ENCODE measurements at places on chromosomes 3 and 15.

DNA sequence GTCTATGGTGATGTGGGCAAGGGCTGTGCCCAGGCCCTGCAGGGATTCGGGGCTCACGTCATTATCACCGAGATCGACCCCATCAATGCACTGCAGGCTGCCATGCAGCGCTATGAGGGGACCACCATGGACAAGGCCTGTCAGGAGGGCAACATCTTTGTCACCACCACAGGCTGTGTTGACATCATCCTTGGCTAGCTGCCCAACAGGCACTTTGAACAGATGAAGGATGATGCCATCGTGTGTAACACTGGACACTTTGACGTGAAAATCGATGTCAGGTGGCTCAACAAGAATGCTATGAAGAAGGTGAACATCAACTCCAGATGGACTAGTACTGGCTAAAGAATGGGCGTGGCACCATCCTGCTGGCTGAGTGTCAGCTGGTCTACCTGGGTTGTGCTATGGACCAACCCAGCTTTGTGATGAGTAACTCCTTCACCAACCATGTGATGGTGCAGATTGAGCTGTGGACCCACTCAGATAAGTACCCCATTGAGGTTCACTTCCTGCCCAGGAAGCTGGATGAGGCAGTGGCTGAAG lies 6.1 kb upstream of the USP8 start:
- no peak for DNase-seq

- DNase-seq, result peak; percentile 29
Measured at GRCh38 chr15:62482785-62483429, 317.8 kb upstream of the C2CD4B start.

DNA sequence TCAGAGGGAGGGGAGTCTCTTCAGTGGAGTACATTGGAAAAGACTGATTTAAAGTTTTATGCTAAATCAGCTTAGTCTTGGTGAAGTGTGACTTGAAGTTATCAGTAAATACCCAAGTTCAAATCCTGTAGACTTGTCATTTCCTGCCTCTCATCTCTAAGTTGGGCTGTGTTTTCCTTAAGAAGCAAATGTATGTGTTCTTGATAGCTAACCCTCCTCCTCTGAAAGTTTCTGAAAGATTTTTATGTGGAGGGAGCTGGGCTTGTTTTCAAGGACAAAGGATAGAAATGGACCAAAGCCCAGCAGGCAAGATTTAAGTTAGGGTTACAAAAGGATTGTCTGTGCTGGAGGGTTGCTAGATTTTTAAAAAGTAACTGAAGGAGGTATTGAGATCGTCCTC lies 4.2 kb downstream of the MAPKBP1 start:
- no peak for DNase-seq

GRCh38 chr3:136734382-136735070 lies 17.7 kb downstream of the STAG1 start:
- DNase-seq, result no peak

DNA sequence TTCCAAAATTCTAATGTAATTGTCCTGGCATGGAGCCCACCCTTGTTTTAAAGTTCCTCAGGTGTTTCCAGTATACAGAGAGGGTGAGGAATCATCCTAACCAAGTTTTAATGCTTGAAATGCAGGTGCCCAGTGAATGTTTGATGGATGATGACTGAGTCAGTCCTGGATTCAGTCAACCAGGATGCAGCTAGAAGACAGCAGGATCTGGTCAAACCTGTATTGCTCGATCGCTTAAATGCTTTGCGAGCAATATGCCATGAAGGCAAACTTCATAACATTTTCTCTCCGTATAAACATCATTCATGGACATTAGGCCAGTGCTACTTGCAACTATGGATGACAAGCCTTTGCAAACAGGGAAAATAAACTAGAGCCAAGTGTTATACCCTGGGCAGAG lies 591.2 kb downstream of the RSL24D1 start:
- no peak for DNase-seq

GRCh38 chr15:57526076-57526475 lies 65.6 kb upstream of the MYZAP start:
- no peak for DNase-seq

- DNase-seq, result no peak
Measured at GRCh38 chr3:16500911-16501310, 12.6 kb downstream of the RFTN1 start.

- peak; percentile 73 for DNase-seq
Measured at GRCh38 chr15:44066211-44066827, 128.8 kb downstream of the FRMD5 start.

DNA sequence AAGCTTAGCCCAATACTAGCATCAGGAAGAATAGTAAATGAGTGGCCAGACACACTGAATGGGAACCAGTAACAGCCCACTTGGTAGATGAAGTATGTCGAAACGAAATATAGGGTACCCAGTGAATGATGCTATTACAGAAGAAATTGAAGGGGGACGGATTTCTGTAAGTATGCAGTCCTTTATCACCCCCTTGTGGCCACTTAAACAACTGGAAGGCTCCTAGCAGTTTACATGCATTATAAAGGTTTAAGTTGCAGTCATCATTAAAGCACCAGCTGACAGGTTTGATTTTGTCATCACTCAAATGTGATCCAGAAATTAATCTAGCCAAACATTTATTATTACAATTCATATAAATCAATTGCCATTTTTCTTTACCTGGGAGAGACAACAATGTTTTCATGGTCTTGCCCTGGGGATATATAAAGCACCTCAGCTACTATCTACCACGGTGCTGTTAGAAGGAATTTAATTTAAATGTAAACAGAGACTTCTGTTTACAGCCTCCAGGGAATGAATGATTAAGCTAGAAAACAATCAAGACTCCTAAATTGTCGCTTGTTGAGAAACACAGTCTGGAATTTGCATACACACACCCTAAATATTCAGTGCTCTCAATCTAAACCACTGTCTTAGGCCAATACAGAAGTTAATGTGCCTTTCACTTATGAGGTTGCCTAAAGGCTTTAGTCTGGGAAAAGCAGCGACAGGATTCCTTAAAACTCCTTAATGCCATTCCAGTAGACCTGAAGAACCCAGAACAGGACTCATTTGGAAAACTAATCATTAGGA lies 7.8 kb downstream of the EIF1B start:
- peak; percentile 70 for DNase-seq

GRCh38 chr15:44633603-44634002 lies 29.9 kb downstream of the SPG11 start:
- DNase-seq, result peak; percentile 74

DNA sequence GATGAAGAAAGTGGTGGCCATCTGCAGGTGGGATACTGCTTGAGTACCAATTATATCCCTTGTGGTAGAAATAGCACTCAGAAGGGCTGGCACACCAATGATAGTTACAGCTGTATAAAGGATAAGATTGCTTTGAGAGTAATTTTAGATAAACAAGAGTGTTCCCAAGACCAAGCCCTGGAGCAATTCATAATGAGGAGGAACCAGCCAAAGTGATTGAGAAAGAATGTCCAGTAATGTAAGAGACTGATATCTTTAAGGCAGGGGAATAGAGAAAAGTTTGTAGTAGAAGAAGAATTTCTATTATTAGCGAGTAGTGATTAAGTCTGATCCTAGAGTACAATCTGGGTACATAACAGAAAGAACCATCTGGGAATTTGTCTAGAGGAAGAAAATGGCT lies 945.1 kb downstream of the OTOL1 start:
- DNase-seq, result no peak

DNA sequence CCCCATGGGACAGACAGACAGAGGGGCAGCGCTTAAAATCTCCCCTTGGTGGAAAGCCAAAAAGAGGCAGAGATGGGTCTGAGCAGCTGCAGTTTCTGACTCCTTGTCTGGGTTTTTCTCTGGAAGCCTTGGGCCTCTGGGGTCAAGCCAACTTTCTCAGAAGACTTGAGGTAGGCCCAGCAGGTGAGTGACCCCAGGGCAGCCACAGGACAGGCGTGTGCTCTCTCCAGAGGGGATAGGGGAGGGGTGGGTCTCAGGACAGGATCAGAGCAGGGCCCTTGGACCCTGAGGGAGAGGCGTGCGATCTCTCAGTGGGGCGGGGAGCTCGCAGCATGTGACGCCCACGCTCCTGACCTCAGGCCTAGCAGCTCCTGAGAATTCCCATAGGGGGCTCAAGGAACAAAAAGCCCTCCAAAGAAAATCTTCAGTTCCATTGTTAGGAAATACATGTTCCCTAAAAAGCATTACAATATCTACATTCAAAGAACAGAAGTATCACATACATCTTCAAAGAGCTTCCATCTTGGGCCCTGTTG lies 34.6 kb upstream of the DUSP7 start:
- DNase-seq, result no peak

DNA sequence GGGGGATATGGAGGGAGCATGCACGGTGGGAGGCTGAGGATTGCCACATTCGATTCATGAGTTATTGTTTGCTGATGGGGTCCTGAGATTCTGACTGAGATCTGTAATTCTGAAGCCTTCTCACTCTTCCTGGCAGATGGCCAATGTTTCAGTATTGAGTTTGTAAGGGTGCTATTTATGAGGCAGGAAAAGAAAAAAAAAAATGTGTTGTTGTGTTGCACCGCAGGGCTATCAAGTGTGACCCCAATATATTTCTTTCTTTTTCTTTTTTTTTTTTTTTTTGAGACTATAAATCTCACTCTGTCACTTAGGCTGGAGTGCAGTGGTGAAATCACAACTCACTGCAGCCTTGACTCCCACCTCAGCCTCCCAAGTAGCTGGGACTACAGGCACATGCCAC lies 3.2 kb upstream of the SENP2 start:
- DNase-seq, result no peak

DNA sequence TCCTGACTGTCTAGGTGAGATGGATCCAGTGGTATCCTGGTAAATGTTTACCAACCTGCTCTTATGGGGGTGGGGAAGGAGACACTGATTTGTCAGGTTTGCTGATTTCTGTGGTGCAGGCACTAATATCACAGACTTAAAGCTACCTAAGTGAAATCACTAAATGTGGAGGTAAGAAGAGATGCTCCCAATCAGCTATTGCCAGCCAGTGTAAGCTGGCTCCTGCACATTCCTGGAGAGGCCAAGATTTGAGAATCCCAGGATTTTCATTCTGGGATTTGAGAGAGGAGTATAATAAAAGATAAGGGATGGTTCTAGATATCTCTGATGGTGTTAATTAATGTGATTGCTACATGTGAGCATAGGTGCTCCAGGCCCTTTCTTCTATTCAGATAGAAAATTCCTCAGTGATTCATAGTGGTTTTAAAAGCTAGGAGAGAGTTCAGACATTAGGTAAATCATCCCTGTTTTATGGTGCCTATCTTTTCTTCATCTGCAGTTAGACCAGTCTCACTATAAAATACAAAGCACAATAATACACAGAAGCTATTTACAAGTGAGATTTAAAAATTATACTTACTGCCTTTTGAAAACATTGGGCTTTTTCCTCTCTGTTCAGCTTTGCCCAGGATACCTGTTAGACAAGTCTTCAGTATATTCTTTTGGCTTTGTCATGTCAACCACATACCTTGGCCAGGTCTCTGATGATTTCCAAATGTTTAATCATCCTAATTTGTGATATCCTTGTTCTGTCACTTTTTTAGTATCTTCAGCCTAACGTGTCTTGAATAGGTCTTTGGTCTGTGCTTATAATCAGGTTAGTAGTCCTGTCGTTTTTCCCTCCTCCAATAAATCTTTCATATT lies 90.9 kb downstream of the MBNL1 start:
- no peak for DNase-seq

DNA sequence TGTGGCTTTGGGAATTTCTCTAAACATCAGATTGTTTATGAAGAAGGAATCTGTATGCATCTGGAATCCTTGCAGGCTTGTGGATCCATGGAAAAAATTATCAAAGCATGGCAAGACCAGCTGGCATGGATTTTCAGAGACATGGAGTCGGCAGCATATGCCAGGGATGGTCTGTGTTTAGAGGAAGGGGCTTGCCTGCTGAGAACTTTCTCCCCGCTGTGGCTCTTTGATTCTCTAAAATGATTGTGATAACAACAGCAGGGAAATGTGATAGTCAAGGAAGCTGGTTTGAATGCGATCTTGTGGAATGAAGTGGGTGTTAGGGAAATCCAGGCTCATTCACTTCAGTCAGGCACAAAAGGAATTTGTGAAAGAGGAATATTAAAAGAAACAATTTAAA lies 245.7 kb upstream of the THRB start:
- no peak for DNase-seq

GRCh38 chr15:26580943-26581342 lies 191.9 kb downstream of the GABRB3 start:
- no peak for DNase-seq

DNA sequence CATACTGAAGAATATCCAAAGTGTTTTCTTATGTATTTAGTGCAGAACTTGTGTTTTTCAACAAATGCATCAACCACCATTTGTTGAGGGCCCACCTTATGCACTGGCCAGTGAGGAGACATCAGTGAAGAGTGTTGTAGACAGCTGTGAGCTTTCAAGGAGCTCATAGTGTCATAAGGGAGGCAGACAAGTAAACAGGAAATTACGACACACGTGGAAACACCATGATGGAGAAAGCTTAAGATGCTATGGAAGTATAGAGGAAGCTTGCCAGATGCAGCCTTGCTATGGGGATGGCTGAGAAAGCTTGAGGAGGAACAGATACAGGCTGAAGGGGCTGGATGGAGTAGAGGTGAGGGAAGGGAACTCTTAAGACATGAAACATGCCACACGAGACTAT lies 50.8 kb upstream of the PSMD6 start:
- no peak for DNase-seq

- peak; percentile 37 for DNase-seq
Measured at GRCh38 chr3:31550452-31551251, 17.9 kb downstream of the STT3B start.

GRCh38 chr15:90181776-90182175 lies 19.4 kb upstream of the SEMA4B start:
- no peak for DNase-seq

DNA sequence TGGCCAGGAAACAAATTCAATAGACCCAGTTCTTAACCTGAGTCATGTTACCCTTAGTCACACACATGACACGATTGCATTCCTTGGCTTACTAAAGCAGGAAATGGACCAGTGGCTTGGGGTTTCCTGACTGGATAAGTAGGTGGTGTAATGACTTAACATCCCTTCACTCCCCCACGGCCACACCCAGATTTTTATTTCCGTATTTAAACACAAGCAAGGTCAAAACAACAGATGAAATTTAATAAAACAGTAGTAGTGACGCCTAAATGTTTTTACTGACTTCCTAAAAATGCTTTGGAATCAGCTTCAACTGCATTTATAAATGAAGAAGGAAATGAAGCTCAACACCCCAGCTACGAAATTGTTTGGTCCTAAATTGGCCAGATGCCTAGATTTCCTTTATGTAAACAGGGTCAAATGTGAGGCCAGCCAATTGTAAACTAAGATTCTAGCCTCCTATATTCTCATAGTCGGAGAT lies 324.3 kb downstream of the CHST2 start:
- DNase-seq, result peak; percentile 81

DNA sequence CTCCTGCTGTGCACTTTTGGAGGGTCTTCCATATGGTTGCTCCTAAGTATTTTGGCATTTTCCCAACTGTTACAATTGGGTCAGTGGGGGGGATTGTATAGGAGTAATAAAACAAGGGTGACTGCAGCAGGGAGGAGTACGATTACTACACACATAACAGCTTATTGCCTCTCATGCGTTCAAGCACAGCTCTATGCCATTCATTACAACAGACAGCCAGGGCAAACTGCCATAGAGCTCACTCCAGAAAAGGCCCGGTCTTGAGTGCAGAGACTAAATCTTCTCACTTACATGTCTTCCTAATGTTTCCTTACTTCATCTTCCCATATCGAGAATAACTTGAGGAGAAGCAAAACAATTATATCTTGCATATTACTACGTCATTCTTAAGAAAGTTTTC lies 1.4 kb upstream of the CHMP2B start:
- DNase-seq, result no peak

GRCh38 chr15:69360642-69361041 lies 53.5 kb upstream of the KIF23 start:
- no peak for DNase-seq

- DNase-seq, result no peak
Measured at GRCh38 chr3:136979684-136980083, 21.9 kb downstream of the IL20RB start.
